ENCODE measurements at places on chromosomes 1 and 21.
A peak's percentile ranks its signal among the peaks of the same experiment; 100 is the strongest.

GRCh38 chr1:206955476-206956451 lies 9.5 kb upstream of the PIGR start:
- no peak for DNase-seq

- no peak for DNase-seq
These were observed 4.2 kb downstream of the CSTB start for GRCh38 chr21:43771698-43772424.

GRCh38 chr1:93576346-93576745 lies 105.3 kb downstream of the BCAR3 start:
- DNase-seq: peak; percentile 39

- DNase-seq: no peak
These were observed 128.3 kb downstream of the LMX1A start for GRCh38 chr1:165228111-165228655.

DNA sequence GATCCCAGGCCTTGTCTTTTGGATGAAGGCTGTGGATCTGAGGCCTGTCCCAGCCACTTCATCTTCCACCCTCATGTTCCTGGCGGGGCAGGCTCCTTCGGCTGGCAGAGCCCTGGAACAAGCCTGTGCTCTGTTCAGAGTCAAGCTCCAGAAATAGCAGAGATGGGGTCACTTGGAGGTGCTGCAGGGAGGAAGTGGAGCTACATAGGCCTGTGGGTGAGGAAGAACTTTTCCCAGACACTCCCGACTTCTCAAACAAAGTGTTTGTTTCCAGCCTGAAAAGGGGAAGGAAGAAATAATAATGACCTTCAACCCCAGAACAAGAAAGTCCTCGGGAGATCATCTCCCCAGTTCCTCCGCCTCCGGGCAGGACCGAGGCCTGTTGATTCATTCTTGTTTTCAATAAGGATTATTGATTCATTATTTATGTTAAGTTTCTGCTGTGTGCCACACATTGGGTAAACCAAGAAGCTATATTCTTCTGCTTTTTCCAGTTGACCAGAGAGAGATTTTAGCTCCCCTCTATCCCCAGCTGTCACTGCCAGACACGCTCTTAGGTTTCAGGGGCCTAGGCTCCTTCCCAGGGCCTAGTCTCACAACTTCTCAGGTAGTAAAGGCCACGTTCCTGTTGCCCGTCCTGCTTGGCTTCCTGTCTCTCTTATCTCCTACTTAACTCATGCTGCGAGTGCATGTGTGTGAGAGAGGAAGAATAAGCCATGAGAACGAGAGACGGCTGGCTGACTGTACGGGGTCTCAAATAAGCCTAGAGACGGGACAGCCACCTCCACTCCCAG lies 16.9 kb downstream of the IKBKE start:
- no peak for DNase-seq

DNA sequence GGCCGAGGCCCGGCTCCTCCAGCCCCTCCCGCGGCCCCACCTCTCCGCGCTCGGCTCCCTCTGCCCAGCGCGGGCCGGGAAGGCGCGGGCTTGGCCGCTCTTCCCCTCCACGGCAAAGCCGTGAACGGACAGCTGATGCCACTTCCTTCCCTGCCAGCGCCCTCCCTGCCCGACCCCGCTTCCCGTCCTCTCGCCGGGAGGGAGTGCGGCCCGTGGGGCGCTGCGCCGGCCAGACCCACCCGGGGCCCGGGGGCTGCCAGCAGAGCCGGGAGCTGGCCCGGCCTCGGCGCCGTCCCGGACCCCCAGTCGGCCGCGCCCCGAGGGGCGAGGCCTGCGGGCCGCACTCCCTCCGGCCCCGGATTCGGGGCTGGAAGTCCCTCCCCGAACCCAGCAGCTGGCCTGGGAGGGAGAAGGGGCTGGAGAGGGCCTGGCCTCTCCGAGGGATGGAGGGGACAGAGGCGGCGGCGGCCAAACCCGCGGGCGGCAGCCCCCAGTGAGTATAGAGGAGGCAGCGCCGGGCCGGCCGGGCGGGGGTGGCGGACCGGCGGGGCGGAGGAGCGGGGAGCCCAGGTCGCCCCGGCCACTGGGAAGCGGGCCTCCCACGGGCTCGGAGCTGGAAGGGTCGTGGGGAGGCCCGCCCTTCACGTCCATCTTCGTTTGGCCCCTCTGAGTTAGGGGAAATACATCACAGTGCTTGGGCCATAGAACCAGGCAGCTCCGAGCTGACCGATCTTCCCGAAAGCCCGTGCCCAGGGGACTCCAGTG lies at the start of gene KIAA1614:
Gene KIAA1614, plus strand, starts transcription at position 97 of the 765 bp plus-strand sequence. Its CDS starts 347 bp downstream, at position 444.
- peak; percentile 40 for DNase-seq

- DNase-seq: no peak
These were observed 158.2 kb upstream of the IRF2BP2 start for GRCh38 chr1:234768171-234768568.

- no peak for DNase-seq
These were observed 222.5 kb downstream of the RPS6KC1 start for GRCh38 chr1:213273546-213273945.

- DNase-seq: no peak
These were observed 553.4 kb downstream of the LTN1 start for GRCh38 chr21:28439251-28439650.

DNA sequence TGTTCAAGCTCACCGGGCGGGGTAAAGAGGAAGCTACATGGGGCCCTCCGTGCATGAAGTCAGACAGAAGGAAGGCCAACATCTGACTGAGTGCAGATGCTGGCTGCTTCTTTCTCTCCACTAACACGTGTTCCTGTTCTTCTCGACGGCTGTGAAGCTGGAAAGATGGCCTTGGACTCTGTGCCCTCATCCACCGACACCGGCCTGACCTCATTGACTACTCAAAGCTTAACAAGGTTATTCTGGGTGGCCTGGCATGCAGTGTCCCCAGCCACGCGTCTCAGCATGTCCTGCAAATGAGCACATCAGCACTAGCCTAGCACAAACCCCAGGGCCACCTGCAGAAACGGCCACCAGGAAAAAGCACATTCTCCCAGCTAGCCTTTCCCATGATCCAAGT lies 41.2 kb downstream of the ACTN2 start:
- no peak for DNase-seq

GRCh38 chr1:12179676-12180075 lies 12.9 kb downstream of the TNFRSF1B start:
- no peak for DNase-seq

- DNase-seq: no peak
These were observed 4.7 kb upstream of the TFF1 start for GRCh38 chr21:42370894-42371654.

DNA sequence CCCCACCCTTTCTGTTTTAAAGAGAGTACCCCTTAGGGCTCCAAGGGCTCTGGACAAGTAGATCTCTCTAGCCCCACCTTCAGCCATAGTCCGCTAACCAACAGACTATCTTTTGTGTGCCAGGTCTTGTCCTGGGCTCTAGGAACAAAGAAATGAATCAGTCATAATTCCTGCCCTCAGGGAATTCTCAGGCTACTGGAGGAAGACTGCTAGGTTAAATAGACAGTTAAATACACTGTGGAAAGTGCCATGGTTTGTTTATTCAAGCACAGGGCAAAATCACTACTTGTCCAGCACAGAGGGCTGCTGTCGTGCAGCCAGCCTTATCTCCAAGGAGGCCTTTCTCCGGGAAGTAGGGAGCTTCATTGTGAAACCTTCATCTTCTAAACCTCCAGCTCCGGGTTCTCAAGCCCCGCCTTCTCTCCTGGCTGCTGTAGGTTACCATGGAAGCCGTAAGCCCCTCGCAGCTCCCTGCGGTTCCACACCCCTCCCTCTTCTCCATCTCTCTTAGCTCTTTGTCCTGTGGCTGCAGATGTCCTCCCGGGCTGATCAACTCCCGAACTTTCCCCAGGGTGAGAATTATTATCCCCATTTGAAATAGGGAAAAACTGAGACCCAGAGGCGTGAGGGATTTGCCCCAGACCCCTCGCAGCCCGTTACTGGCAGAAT lies 29.8 kb downstream of the SHISAL2A start:
- no peak for DNase-seq

GRCh38 chr1:220768126-220768601 lies 18.5 kb upstream of the MTARC1 start:
- DNase-seq: no peak

- DNase-seq: no peak
These were observed 145.5 kb upstream of the IRF2BP2 start for GRCh38 chr1:234755449-234755863.

DNA sequence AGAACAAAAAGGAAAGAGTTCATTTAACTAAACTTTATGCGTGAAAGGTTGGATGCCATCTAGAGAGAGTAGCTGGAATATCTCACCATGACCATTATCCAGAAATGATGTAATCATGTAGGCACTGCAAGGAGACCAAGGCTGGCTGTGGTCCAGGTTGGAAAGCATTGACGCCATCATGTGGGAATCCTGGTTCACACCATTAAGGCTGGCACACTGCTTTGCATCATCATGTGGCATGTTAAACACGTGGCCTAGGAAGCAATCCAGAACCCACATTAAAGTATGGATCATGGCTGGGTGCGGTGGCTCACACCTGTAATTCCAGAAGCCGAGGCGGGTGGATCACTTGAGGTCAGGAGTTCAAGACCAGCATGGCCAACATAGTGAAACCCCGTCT lies 4.3 kb downstream of the ADAMTS1 start:
- DNase-seq: no peak

DNA sequence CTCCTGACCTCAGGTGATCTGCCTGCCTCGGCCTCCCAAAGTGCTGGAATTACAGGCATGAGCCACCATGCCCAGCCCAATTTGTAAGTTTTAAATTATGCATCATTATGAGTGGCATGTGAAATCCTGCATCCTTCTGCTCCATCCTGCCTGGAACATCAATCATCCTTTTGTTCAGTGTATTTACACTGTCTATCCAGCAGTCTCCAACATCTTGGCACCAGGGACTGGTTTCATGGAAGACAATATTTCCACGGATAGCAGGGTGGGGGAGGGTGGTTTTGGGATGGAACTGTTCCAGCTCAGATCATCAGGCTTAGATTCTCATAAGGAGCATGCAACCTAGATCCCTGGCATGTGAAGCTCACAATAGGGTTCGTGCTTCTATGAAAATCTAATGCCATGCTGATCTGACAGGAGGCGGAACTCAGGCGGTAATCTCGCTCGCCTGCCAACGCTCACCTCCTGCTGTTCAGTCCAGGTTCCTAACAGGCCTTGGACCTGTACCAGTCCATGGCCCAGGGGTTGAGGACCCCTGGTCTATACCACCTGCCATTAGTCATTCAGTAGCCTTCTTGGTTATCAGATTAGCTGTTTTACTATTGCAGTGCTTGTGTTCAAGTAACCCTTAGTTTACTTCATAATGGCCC lies 22.2 kb upstream of the TCEA3 start:
- DNase-seq: no peak

GRCh38 chr1:225944951-225945350 lies 3.9 kb upstream of the LEFTY2 start:
- DNase-seq: no peak

GRCh38 chr1:213507472-213508223 lies 456.6 kb downstream of the RPS6KC1 start:
- DNase-seq: no peak

- DNase-seq: no peak
These were observed 85.6 kb downstream of the PAX7 start for GRCh38 chr1:18716112-18716784.

DNA sequence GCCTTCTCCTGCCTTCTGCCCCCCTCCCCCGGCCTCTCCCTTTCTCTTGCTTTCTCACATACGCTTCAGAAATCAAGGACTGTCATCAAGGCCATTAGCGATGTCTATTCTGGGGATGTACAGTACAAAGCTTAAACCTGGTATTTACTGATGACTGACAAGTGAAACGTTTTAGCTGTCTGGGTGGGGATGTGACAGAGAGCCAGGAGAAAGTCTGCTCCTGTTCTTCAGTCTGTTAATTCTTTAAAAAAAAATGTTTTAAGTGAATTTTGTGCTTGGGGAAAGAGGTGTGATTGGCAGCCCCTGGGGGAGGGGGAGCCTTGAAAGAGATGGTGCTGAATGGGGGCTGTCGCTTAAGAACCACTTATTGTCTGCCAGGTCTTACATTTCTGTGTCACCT lies 283.0 kb upstream of the PLXNA2 start:
- DNase-seq: no peak

DNA sequence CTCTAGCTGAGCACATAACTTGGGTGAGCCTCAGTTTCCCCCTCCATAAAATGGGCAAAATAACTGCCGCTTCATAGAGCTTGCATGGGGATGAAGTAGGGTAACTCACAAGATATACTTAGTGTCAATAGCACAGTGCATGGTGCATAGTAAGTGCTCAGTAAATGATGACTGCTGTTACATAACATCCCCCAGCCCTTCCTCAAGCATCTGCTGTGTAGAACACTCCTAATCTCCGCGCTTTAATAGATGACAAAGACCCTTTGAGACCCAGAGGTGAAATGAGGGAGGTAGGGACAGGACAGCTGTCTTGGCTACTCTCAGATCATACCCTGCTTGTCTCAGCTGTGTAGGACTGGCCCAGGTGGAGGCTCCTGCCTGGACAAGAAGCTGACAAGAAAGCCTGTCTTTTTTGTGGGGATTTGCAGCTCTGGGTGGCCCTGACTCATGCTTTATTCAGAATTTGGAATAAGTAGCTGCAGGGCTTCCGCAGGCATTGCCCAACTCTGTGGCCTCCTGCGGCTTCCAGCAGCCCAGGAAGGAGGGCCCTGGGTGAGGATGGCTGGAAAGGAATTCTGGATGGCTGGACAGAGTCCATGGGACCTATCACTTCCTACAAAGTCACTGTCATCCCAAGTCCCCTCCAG lies 20.7 kb upstream of the PADI4 start:
- no peak for DNase-seq

DNA sequence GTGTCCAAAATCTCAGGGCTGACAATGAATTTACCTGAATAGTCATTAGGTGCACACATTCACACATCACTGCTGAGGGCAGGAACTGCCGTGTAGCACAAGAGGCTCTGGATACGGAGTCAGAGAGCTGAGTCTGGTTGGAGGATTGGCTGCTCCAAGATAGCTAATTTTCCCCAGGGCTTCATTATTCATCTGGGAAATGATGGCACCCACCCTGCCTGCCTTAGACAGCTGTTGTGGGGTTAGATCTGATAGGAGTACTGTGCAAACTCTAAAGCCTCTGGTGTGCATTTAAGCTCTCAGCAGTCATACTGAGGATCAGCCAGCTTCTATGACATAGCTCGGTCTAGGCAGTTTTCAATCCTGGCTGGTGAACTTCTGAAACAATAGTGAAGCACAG lies 67.0 kb downstream of the LMX1A start:
- no peak for DNase-seq

DNA sequence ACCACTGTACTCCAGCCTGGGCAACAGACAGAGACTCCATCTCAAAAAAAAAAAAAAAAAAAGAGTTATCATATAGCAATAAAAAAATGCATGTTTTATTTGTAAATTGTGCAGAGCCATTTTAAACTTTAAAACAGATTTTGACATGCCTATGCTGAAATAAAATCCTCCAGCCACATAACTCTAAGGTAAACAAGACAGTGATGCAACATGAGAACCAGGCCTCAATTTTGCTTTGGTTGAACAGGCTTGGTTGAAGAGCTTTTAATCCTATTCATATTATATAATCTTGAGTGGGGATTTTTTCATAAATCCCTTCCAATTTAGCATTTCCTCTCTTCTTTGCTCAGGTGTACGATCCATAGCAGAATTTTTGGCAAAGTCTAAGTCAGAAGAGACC lies 26.1 kb downstream of the ARMH1 start:
- DNase-seq: no peak
